ENCODE measurements at places on chromosomes 11 and 22. TPM values are rescaled to one million over a fixed set of nuclear protein-coding genes. Genes with fewer than 3 reads are reported as not detected.

Gene KBTBD3
- polyA plus RNA-seq = 0.89 TPM

Gene GLB1L3
- not detected for polyA plus RNA-seq

DNA sequence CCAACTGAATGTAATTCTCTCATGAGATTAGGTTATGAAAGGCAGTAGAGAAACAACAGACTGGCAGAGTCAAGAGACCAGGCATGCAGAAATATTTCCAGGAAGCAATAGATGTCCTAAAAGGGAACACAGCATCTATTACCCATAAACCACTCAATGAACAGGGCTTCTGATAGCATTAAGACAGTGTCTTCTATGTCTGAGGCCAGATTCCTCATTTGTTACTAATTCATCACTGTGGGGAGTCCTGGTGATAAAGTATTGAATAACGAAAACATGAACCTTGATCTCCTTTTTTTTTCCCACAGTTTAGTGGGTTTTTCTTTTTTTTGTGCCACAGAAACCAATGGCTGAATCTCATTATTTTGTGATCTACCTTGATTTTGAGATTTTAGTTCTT, 339.0 kb downstream of the METTL15 start:
- no peak for DNase-seq

DNA sequence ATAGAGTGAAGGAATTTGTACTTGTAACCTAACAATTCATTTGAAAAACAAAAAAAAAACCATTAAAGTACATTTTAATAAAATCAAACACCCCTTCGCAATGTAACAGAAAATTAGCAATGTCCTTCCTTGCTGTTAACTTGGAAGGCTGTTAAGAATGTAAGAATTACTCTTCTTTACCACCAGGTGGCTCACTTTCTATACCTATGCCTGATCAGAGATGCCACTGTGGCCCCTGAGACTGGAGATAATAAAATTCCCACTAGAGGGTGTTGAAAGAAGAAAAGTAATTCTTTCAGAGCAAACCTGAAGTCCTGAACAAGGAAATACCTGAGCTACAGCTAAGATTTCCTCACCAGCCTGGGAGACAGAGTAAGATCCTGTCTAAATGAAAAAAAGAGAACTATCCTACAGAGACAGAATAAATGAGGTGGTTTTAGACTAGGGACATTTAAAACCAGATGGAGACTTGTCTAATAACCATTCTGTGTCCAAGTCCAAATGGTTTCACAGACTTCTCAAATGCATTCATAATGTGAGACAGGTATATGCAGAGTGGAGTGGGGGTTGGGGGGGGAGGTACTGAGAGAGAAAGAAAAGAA, 1089.3 kb downstream of the FAM181B start:
- no peak for DNase-seq

DNA sequence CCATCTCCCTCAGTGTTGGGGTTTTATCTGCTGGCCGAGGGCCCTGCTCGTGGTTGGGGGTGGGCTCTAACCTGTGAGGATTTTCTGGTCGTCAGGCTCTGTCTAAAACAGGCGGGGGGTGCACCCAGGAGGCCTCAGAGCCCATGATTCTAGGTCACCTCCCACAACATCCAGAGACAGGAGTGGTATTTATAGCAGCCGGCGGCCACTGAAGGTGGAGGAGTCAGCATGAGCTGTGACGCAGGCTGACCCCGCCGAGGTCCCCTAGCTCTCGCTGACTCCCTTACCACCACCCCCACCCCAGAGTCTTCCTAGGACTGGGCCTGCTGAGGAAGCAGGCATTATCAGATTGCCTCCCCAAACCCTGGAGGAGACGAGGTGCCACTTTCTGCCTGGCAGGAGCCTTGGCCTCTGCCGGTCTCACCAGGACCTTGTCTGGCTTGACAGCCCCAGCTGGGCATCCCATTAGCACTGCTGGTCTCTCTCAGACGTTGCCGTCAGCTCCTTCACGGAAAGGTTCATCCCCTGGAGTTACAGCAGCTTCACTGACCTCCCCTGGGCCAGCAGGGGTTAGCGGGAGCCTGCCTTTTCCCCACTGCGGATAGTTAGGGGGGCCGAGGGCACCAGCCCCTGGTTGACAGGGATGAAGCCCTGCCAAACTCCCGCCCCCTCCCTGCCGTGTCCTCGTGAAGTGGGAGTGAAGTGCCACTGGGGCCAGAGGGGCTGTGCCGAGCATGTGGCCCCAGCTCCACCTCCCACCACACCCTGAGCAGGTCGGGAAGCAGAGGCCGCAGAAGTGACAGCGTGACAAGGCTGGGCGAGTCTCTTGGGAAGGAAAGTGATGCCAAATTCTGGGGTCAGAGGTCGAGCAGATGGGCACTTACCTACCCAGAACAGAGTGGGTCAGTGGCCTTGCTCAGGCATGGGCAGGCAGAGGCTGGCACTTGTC, 26.5 kb downstream of the DAGLA start:
- no peak for DNase-seq

DNA sequence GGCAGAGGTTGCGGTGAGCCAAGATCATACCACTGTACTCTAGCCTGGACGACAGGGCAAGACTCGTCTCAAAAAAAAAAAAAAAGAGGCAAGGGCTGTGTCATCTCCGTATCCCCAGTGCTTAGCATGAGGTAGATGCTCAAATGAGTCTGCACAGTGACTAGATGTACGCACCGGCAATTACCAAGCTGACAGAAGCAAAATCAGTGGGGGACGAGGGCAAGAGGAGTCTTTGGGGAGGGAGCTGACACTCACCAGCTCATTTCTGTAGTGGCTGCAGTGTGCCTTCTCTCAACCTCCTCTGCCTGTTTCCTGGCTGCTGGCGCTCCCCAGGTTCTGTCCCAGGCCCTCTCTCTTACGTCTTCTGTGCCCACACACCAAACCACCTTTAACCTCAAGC, 69.9 kb downstream of the PACSIN2 start:
- DNase-seq = no peak
